ENCODE measurements at places on chromosomes 12 and 14. TPM values are rescaled to one million over a fixed set of nuclear protein-coding genes. Genes with fewer than 3 reads are reported as not detected.

GRCh38 chr14:24513009-24513408, 4.9 kb upstream of the CMA1 start:
- no peak overlapping the region for H3K27ac ChIP-seq
- DNase-seq, result no peak
- no peaks in the 10 kb centered on the region for H3K27me3 ChIP-seq

GRCh38 chr12:92535961-92536360, 166.8 kb upstream of the PLEKHG7 start:
- no peak overlapping the region for H3K27ac ChIP-seq
- H3K4me1 ChIP-seq, result peaks cover 19% of the 10 kb centered on the region
- H3K27me3 ChIP-seq, result no peaks in the 10 kb centered on the region
- no peak overlapping the region for H3K4me3 ChIP-seq
- DNase-seq, result no peak

C12orf56 gene
- 7.4 TPM for total RNA-seq

- no peaks in the 10 kb centered on the region for H3K27me3 ChIP-seq
- H3K4me1 ChIP-seq, result no peaks in the 10 kb centered on the region
- no peaks in the 10 kb centered on the region for H3K36me3 ChIP-seq
- no peak for DNase-seq
- H3K4me3 ChIP-seq, result no peak overlapping the region
Observed at GRCh38 chr14:103773521-103773920, 57.9 kb downstream of the ZFYVE21 start.

- no peaks in the 10 kb centered on the region for H3K36me3 ChIP-seq
- no peaks in the 10 kb centered on the region for H3K27me3 ChIP-seq
- DNase-seq, result no peak
- H3K4me3 ChIP-seq, result no peak overlapping the region
- H3K27ac ChIP-seq, result no peak overlapping the region
Observed at GRCh38 chr14:52318826-52319645, 4.9 kb downstream of the PTGER2 start.

GRCh38 chr12:106228320-106228710, 19.5 kb downstream of the CKAP4 start:
- no peaks in the 10 kb centered on the region for H3K27me3 ChIP-seq
- no peaks in the 10 kb centered on the region for H3K36me3 ChIP-seq
- H3K4me1 ChIP-seq, result peaks cover 28% of the 10 kb centered on the region
- peak; percentile 67 for DNase-seq

CHMP4A gene
- total RNA-seq, result 37.6 TPM

Measured in vagina (tissue), 2 donors.